Stimulated activated CD4-positive, alpha-beta T cell treated with anti-CD3 and anti-CD28 coated beads, Interleukin-15, amount 100 ng/mL, for 24 hours (primary cell): ENCODE measurements at places on chromosomes 3 and 15.
A peak's percentile ranks its signal among the peaks of the same experiment; 100 is the strongest.

GRCh38 chr3:126442094-126442855 lies 33.4 kb downstream of the ZXDC start:
- no peak for DNase-seq

- DNase-seq: peak; percentile 41
These were observed 41.5 kb downstream of the HRH1 start for GRCh38 chr3:11195721-11196332.

GRCh38 chr3:193572426-193572908 lies 17.8 kb upstream of the ATP13A4 start:
- DNase-seq: peak; percentile 57

GRCh38 chr3:98581474-98581873 lies 11.9 kb downstream of the CPOX start:
- no peak for DNase-seq

DNA sequence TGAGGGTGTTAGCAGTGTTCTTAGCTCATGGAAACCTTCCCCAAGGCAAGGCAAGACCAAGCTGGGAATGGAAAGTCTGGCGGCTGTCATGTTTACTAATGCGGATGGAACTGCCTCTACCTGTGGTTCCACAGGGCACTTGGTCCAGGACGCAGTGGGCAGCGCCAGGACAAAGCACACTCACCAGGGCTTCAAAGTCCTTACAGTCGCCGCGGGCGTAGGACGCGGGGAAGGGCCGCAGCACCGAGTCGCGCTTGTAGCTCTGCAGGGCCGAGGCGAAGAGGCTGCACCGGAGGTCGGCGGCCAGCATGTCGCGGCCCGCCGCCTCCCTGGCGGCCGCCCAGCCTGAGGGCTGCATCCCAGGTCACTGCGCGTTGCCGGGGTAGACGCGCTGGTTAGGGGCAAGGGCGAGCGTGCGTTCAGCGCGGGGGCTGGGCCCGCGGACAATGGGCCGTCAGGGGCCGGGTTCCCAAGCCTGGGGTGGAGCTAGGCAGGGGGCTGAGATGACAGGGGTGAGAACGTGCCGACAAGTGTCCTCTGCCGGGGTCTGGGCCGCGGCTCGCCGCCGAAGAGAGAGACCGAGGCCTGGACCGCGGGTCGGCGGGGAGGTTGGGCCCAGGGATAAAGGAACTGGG lies 497 bp downstream of the PARP16 start:
- DNase-seq: no peak

DNA sequence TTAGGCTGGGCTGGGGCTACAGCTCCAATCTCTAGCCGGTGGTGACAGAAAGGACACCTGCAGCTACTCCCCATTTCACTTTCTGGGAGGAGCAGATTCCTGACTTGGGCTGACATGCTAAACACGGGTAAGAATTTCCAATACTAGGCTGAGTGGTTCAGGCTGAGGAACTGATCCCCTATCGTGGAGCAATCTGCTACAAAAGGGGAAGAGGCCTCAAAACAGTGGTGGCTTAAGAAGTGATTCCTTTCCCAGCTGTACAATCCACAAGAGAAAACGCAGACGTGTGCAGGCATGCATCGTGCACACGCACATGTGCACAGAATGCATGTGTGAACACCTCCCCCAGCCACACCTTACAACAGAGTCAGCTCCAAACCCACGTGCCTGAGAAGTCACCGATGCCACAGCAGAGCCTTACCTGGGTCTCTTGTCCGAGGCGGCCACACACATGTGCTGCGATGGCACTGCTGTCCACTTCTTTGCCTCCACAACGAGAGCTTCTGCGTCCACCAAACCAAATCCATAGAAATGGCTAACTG lies 86.7 kb upstream of the SNRPA1 start:
- DNase-seq: no peak

GRCh38 chr15:25727867-25728600 lies 135.1 kb downstream of the ATP10A start:
- no peak for DNase-seq

DNA sequence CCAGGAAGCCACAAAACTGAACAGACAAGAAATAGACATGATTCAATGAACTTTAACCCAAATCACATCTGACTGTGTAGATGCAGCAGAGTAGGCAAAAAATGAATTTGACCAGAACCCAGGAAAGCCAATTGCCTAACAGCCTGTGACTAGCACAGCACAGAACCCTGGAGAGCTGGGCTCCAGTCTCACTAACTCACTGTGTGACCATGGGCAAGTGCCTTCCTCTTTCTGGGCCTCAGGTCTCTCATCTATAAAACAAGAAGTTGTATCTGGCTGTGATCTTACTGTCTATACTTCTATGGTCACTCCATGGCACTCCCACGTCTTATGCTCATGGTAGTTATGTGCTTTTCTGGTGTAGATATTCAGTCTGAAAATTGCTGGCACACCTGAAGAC lies 48.1 kb upstream of the USP3 start:
- no peak for DNase-seq

- no peak for DNase-seq
These were observed 13.7 kb upstream of the GJD2 start for GRCh38 chr15:34768530-34768929.

- no peak for DNase-seq
These were observed 60.5 kb upstream of the TBC1D5 start for GRCh38 chr3:17802950-17803349.

DNA sequence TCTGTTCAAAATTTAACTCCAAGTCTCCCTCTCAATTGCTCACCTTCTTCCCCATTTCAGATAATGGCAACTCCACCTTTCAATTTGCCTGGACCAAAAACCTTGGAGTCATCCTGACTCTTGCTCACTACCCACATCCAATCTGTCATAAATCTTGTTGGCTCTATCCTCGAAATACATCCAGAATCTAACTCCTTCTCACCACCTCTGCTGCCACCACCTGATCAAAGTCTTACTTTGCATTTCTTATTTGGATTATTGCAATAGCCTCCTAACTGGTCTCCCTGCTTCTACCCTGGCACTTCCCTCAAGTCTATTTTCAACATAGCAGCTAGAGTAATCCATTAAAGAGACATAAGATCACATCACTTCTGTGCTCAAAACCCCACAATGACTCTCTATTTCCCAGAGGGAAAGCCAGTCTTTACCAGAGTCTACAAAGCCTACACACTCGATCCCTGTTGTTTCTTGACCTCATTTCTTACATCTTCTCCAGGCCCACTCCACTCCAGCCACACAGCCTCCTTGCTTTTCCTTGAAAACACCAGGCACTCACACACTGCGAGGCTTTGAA lies 86.6 kb downstream of the GPR156 start:
- DNase-seq: peak; percentile 9

GRCh38 chr3:171525437-171525836 lies 65.2 kb upstream of the TNIK start:
- DNase-seq: no peak

GRCh38 chr3:105518806-105519418 lies 152.2 kb downstream of the ALCAM start:
- DNase-seq: peak; percentile 11

DNA sequence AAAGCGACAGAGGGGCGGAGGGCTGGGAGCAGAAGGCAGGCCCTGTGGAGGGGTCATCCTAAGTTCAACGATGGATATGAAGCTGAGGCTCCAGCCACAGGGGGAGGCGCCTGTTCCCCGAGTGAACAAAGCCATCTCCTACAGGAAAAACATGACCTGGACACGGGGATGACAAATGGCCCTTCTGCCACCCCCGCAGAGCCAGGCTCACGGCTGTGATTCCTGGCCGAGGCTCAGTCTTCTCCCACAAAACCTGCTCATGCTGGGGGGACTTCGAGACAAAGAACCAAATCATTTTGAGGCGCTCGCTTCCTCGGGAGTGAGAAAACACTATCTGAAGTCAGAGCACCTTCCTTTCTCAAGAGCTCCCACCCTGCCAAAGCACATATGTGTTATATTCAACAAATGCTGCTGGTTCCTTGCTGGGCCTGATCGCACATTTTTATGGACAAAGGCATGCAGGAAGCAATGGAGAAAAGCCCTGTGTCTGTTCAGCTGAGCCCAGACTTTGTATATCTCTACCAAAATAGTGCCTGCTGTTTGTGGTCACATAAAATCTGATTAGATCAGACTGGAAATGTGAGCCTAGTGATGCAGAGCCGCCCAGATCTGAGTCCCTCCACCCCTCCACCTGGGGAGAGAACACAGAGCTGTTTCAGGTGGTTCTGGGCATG lies 5.6 kb downstream of the RBP1 start:
- no peak for DNase-seq

- DNase-seq: no peak
These were observed 4.3 kb downstream of the SELENOT start for GRCh38 chr3:150607267-150608065.
